Osteocyte (in vitro differentiated cells): ENCODE measurements at places on chromosomes 3 and 15. TPM values are rescaled to one million over a fixed set of nuclear protein-coding genes. Genes with fewer than 3 reads are reported as not detected.

Gene CASR
- total RNA-seq = not detected in 2 replicates

Gene PHLDB2
- 134 and 138 TPM in 2 replicates for total RNA-seq

Gene POC1A
- 4.9 and 5.1 TPM in 2 replicates for total RNA-seq

Gene KNG1
- total RNA-seq = not detected in 2 replicates

Gene ERC2
- total RNA-seq = 0.35 and 0.78 TPM in 2 replicates

Gene C3orf70
- total RNA-seq = 4.8 and 5.0 TPM in 2 replicates

Gene LTK
- 0.50 and 0.91 TPM in 2 replicates for total RNA-seq

Gene ACP3
- not detected in 2 replicates for total RNA-seq

Gene SLC12A6
- 52.3 and 58.7 TPM in 2 replicates for total RNA-seq

Gene DGKG
- total RNA-seq = 0.18 TPM in 1 of 2 replicates, not detected in the other

Gene TM4SF18
- total RNA-seq = 2.2 and 3.7 TPM in 2 replicates

Gene SLC22A13
- 0.99 and 1.2 TPM in 2 replicates for total RNA-seq

Gene GASK1A
- total RNA-seq = not detected in 2 replicates

Gene ZXDC
- total RNA-seq = 30.7 and 31.8 TPM in 2 replicates

Gene CD200R1L
- total RNA-seq = not detected in 2 replicates

Gene PDE12
- 15.3 and 15.8 TPM in 2 replicates for total RNA-seq

Gene FAM107A
- not detected in 2 replicates for total RNA-seq

Gene SEMA7A
- total RNA-seq = 0.37 and 0.51 TPM in 2 replicates

Gene ARPP21
- 3.5 and 3.7 TPM in 2 replicates for total RNA-seq

Gene TBC1D21
- not detected in 2 replicates for total RNA-seq

Gene GATA2
- total RNA-seq = 0.67 and 0.91 TPM in 2 replicates

Gene TRIM42
- total RNA-seq = not detected in 2 replicates

Gene ITIH3
- total RNA-seq = 0.59 and 0.78 TPM in 2 replicates

Gene RCCD1
- 12.0 and 12.8 TPM in 2 replicates for total RNA-seq

Gene THPO
- total RNA-seq = not detected in 2 replicates

Gene CELF6
- 0.65 and 0.86 TPM in 2 replicates for total RNA-seq

Gene SHC4
- 4.2 and 4.6 TPM in 2 replicates for total RNA-seq

Gene RCN2
- total RNA-seq = 81.3 and 82.2 TPM in 2 replicates

Gene OSBPL10
- total RNA-seq = 21.7 and 24.7 TPM in 2 replicates

Gene TIGIT
- total RNA-seq = not detected in 2 replicates

Gene SERPINI1
- 0.35 and 1.3 TPM in 2 replicates for total RNA-seq

Gene HGD
- 0.27 and 0.44 TPM in 2 replicates for total RNA-seq
